ENCODE measurements at places on chromosomes 1 and 21. TPM values are rescaled to one million over a fixed set of nuclear protein-coding genes. Genes with fewer than 3 reads are reported as not detected.

- H3K36me3 ChIP-seq, result no peaks in the 10 kb centered on the region
- peaks cover 8% of the 10 kb centered on the region for H3K4me1 ChIP-seq
- no peak for DNase-seq
- no peak overlapping the region for H3K4me3 ChIP-seq
- no peaks in the 10 kb centered on the region for H3K27me3 ChIP-seq
Measured at GRCh38 chr1:186763107-186763506, 65.6 kb upstream of the PLA2G4A start.

- DNase-seq, result no peak
- H3K27ac ChIP-seq, result no peak overlapping the region
- no peak overlapping the region for H3K4me3 ChIP-seq
- H3K27me3 ChIP-seq, result no peaks in the 10 kb centered on the region
- H3K4me1 ChIP-seq, result peaks cover 19% of the 10 kb centered on the region
Measured at GRCh38 chr21:17460094-17460493, 52.7 kb upstream of the CXADR start.

DNA sequence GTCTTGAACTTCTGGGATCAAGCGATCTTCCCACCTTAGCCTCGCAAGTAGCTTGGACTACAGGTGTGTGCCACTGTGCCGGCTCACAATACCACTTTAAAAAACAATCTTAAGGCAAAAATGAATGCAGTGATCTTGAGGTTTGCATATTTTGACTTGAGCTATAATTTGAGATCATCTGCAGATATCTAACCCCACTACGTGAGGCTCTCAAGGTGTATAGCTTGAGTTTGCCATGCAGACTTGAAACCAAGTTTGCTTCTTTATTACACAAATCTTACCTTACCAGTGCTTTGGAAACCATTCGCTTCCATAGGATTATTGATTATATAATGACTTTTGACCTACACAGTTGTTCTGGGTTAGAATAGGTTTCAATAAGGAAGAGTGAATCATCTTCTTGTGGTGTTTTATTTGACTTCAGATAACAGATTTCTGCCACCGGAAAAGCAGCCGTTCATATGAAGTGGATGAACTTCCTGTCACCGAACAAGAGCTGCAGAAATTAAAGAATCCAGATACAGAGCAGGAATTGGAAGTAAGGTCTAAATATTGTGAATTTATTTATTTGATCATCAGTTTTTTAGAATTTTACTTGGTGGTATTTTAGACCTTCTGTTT lies 155.1 kb downstream of the VPS13D start:
- no peak overlapping the region for H3K4me3 ChIP-seq
- peaks cover 14% of the 10 kb centered on the region for H3K36me3 ChIP-seq
- no peaks in the 10 kb centered on the region for H3K27me3 ChIP-seq

BACH1 gene
- total RNA-seq, result 65.2 TPM

DNA sequence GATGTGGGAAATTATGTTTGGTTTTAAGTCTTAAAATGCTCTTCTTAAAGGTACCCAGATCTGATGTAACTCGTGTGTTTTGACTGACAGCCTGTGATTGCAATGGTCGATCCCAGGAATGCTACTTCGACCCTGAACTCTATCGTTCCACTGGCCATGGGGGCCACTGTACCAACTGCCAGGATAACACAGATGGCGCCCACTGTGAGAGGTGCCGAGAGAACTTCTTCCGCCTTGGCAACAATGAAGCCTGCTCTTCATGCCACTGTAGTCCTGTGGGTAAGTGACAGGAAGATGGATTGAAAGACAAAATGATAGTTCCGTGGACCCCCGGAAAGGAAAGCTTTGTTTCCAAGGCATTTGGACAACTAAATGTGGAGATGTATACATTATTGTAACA lies 71.6 kb upstream of the LAMC2 start:
- H3K36me3 ChIP-seq, result peaks cover 3% of the 10 kb centered on the region
- no peak for DNase-seq
- H3K27ac ChIP-seq, result no peak overlapping the region
- no peak overlapping the region for H3K4me3 ChIP-seq

DNA sequence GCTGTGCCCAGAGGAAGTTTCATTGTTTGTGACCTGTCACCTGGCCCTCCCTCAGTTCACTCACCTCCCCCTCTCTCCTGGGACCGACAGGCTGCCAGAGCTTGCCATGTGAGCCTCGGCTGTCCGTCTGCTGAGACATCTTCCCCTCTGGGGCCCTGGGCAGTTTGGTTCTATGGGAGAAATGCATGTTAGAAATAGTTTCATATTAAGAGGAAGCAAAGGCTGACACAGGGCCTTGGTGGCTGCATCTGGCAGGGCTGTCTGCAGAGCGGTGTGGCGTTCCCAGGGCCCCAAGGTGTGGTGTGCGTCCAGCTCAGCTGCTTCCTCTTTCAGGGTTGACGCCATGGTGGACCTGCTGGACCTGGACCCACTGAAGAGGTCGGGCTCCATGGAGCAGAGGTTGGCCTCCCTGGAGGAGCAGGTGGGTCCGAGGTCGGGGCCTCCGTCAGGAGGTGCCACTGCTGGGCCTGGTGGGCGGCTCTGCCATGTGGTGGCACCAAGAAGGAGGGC lies 31.9 kb upstream of the LRRC3 start:
- no peak overlapping the region for H3K4me3 ChIP-seq
- DNase-seq, result peak; percentile 14
- no peaks in the 10 kb centered on the region for H3K27me3 ChIP-seq
- H3K36me3 ChIP-seq, result no peaks in the 10 kb centered on the region
- H3K4me1 ChIP-seq, result no peaks in the 10 kb centered on the region
- H3K27ac ChIP-seq, result no peak overlapping the region

DNA sequence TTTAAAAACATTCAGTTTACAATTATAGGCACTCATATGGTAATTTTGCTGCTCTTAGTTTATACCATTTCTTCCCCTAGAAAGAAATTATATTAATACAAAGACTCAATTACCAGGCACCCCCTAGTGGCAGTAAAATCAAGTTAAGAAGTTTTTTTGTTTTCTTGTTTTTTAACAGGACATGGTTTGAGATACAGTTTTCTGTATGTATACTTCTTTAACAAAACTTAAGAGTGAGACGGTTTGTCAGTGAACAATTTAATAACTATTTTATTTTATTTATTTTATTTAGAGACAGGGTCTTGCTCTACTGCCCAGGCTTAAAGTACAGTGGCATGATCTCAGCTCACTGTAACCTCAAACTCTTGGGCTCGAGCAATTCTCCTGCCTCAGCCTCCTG lies 224.6 kb downstream of the FAF1 start:
- no peak overlapping the region for H3K4me3 ChIP-seq
- H3K27me3 ChIP-seq, result no peaks in the 10 kb centered on the region
- DNase-seq, result no peak
- H3K4me1 ChIP-seq, result no peaks in the 10 kb centered on the region
- no peaks in the 10 kb centered on the region for H3K36me3 ChIP-seq

SGIP1 gene
- total RNA-seq, result not detected

Measured in Caco-2 (cell line).